ENCODE measurements at places on chromosomes 5 and 9. TPM values are rescaled to one million over a fixed set of nuclear protein-coding genes. Genes with fewer than 3 reads are reported as not detected.

The STC2 gene
- 110 TPM for total RNA-seq

The KCNV2 gene
- total RNA-seq, result not detected

The TJP2 gene
- total RNA-seq, result 41.1 TPM

The CXCL14 gene
- 0.26 TPM for total RNA-seq

The HACD4 gene
- 12.3 TPM for total RNA-seq

The LCN1 gene
- not detected for total RNA-seq

The SHISAL2B gene
- total RNA-seq, result not detected

The SPATA31A3 gene
- total RNA-seq, result not detected

The DRD1 gene
- 2.6 TPM for total RNA-seq

The DAPK1 gene
- total RNA-seq, result 18.5 TPM

The DDX4 gene
- total RNA-seq, result not detected
